Neural progenitor cell (in vitro differentiated cells): ENCODE measurements at places on chromosomes 1 and 21. TPM values are rescaled to one million over a fixed set of nuclear protein-coding genes. Genes with fewer than 3 reads are reported as not detected.
A peak's percentile ranks its signal among the peaks of the same experiment; 100 is the strongest.

DNA sequence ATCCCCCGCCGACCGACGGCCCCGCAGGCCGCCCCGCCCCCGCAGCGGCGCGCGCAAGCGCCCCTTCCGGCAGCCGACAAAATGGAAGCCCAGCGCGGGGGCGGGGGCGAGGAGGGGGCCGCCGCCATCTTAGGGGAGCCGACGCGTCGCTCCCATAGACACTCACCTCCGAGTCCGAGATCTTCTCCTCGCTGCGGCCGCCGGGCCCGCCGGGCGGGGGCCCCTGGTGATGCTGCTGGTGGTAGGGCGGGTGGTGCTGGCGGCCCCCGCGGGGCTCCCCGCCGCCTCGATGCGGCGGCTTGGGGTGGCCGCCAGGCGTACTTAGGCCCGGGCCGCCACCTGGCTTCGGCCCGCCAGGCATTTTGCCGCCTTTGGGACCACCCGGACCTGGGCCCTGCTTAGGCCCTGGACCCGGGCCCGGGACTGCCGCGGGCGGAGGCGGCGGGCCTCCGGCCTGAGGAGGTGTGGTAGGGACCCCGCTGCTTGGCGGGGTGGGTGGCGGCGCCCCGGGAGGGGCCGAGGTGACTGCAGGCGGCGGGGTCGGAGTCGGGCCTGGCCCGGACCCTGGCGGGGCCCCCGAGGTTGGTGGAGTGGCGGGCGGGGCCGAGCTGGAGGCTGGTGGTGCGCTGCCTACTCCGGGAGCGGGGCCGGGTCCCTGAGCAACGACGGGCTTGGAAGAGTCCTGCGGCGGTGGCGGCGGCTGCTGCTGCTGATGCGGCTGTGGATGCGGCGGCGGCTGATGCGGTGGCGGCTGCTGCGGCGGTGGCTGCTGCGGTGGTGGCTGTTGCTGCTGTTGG lies 691 bp downstream of the SFPQ start:
- DNase-seq = peak; percentile 95

CLIC6 gene
- 0.12 and 0.15 TPM in 2 replicates for total RNA-seq

- no peak for DNase-seq
Measured at GRCh38 chr1:109714661-109715372, 2.8 kb downstream of the GSTM5 start.

ICOSLG gene
- total RNA-seq = 0.22 and 0.25 TPM in 2 replicates

GRCh38 chr1:244680667-244681066 lies 27.7 kb downstream of the DESI2 start:
- no peak for DNase-seq

GRCh38 chr1:210328032-210328745 lies 513 bp upstream of the HHAT start:
- DNase-seq = no peak

DNA sequence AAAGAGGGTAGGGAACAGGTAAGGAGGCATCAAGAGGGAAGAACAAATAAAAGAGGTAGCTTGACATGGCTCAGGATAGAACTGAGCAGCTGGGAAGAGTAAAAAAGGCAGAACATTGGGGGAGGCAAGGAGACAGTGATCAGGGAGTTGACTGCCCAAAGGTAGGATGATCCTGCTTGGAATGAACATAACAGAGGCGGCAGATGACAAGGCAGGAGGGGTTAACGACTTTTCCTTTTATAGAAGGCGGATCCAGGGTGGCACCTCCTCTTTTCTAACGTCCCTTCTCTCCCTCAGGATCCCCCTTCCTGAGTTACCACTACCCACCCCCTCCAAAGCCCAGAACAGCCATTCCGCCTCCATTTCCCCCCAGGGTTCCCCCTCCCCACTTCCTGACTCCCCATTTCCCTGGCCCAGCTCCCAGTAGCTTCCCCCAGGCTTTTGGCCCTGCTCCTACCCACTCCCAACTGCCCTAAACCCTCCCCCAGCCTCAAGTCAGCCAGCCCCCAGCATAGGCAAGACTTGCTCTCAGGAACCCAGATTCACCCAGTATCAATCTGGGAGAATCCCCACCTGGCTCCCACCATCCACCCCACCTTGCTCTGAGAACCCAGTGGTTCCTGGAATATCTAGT lies 769 bp upstream of the ADAMTS4 start:
- DNase-seq = no peak

DNA sequence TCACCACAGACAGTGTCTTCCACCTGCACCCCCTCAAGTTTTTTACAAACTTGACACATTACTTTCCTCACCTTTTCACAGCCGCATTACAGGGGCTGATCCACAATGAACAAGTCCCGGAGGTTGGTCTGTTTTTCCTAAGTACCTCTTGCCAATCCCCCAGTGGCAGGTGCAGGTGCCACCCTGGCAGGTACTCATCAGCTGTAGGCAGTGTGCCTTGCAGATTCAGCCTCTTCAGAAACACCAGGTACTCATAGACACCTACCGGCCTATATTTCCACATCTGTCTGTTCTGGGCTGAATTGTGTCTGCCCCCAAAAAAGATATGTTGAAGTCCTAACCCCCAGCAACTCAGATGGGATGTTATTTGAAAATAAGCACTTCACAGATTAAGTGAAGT lies 81.4 kb upstream of the CNIH3 start:
- no peak for DNase-seq

DMRTA2 gene
- total RNA-seq = 0.46 TPM in 1 of 2 replicates, not detected in the other

GRCh38 chr1:54936791-54937190 lies 43.6 kb upstream of the TMEM61 start:
- DNase-seq = no peak

DNA sequence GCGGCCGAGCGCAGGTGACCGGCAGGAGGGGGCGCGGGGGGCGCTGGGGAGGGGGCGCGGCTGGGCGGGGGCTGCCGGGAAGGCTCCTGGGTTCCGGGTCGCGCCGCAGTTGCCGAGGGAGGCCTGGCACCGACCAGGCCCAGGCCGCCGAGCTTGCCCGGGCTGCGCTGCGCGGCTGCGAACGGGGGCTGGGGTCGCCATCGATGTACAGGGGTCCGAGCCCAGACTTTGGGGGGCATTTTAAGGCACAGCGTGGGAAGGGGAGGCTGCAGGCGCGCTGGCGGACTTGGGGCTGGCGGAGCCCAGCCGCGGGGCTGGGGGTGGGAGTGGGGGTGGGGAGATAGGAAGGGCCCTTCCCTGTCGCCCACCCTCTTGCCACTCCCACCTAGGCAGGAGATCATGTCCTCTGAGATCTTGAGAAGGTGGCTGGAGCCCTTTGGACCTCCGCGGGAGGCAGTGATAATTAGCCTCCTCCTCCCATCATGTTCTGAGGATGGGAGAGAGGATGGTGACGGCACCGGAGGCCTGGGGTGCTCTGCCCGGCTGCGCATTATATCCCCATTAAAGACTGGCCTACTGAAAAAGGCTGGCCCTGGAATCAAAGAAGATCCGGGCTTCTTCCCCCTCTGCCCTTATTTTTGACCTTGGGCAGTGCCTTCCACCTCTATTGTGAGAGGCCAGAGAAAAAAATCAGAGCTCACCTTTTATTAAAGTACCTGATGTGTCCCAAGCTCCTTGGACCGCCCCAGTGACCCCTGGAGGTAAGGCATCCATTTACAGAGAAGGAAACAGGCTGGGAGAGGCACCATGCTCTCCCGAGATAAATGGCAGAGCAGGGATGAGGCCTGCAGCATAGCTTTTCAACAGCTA lies 497 bp downstream of the FBXO44 start:
- peak; percentile 28 for DNase-seq

ZBTB8A gene
- total RNA-seq = 10.4 and 15.9 TPM in 2 replicates

DNA sequence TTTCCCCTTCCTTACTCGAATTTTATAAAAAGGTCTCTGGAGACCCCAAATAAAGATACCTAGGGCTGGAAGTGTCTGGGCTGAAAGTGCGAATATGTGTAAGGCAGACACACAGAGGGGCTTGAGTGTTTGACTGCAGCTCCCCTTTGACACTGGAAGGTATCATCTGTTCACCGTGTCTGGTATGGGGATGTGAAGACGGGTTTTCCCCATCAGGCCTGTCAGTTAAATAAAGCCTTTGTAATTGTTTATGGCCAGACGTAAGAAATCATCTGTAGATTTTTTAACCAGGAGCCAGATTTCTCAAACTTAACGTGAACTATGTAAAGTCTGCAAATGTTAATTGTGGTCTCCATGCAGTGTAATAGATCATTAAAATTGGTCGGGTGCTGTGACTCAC lies 1173.4 kb downstream of the AMY1C start:
- no peak for DNase-seq

FAM163A gene
- total RNA-seq = 0.11 and 0.40 TPM in 2 replicates

GRCh38 chr1:199020051-199020450 lies 381.2 kb downstream of the PTPRC start:
- DNase-seq = no peak

GRCh38 chr1:230328342-230329015 lies 97.7 kb downstream of the PGBD5 start:
- no peak for DNase-seq

GRCh38 chr1:211643324-211644212 lies 31.9 kb downstream of the NEK2 start:
- DNase-seq = peak; percentile 19

DNA sequence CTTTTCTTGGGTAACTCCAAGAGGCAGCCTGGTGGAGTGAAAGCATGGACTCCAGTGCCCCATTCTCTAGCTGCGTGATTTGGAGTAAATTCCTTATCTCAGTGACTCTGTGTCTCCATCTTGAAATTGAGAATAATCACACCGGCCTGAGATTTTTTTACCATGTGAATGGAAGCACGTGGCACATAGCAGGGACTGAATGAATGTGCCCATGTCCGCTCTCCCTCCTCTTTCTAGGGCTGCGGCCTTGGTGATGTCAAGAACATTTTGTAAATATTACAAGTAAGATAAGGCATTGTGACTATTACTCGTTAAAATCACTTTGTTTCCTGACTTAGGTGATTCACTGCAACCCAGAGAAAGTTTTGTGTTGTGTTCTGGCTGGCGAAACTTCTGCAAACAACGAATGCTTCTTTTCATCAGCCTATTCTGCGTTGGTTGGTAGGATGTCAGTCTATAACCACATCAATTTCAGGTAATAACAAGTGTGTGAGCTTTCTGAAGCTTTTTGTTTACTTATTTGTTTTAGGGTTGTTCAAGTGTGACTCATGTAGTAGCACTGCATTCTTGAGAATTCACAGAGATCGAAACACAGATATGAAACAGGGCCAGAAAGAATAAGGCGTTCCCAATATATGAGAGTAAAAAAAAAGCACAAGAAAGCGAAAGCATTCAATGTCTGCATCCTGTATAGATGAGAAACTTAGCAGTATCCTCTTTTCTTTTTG lies 135.7 kb upstream of the SLC45A1 start:
- DNase-seq = no peak

GRCh38 chr1:234848972-234849649 lies 239.1 kb upstream of the IRF2BP2 start:
- DNase-seq = no peak

NBPF20 gene
- total RNA-seq = 0.37 and 0.68 TPM in 2 replicates

SPRR2B gene
- not detected in 2 replicates for total RNA-seq

PAX7 gene
- total RNA-seq = 0.06 and 0.46 TPM in 2 replicates

TPM3 gene
- 408 and 596 TPM in 2 replicates for total RNA-seq

GRCh38 chr21:43193088-43193650 lies 24.4 kb downstream of the CRYAA start:
- DNase-seq = no peak

BMP8B gene
- total RNA-seq = 0.24 and 0.28 TPM in 2 replicates

GRCh38 chr1:212544110-212544509 lies 64.5 kb upstream of the ATF3 start:
- DNase-seq = no peak

TACSTD2 gene
- 0.28 TPM in 1 of 2 replicates, not detected in the other for total RNA-seq

GRCh38 chr21:34215501-34215900 lies 142.1 kb downstream of the MRPS6 start:
- DNase-seq = no peak

DNA sequence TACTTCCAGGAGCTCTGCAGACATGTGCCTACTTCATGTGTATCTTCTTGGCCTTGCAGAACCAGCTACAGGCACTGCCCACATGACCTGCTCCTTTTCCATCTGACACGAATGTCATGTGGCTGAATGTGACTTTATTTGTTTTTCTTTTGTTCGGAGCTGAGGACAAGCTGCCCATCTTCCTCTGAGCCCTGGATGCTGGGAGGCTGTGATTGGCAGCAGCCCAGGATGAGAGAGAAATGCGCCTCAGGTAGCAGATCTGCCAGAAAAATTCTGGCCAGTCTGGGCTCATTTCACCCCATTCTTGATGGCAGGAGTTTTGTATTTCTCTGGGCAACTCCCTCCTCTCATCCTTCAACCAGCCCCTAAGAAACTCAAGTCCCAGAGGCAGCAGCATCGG lies 372.0 kb downstream of the RPS6KC1 start:
- DNase-seq = no peak

RORC gene
- total RNA-seq = not detected in 2 replicates

DNA sequence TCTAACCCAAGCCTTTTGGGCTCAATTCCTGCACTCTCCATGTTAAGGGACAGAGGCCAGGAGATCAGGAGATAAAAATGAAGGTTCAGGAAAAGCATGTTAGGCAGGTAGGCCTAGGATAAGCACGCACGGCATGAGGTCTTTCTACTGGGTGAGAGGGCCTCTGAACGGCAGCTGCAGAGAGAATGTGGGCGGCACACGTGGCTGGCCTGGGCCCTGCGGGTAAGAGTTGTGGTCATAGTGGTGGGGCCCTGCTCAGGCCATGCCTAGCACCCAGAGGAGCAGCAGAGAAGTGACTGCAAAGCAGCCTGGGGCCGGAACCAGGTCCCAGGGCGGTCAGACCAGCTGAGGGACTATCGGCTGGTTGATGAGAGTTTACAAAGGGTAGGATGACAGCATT lies 7.5 kb upstream of the FOXO6 start:
- peak; percentile 4 for DNase-seq

FMO4 gene
- total RNA-seq = 3.9 and 8.3 TPM in 2 replicates

DNA sequence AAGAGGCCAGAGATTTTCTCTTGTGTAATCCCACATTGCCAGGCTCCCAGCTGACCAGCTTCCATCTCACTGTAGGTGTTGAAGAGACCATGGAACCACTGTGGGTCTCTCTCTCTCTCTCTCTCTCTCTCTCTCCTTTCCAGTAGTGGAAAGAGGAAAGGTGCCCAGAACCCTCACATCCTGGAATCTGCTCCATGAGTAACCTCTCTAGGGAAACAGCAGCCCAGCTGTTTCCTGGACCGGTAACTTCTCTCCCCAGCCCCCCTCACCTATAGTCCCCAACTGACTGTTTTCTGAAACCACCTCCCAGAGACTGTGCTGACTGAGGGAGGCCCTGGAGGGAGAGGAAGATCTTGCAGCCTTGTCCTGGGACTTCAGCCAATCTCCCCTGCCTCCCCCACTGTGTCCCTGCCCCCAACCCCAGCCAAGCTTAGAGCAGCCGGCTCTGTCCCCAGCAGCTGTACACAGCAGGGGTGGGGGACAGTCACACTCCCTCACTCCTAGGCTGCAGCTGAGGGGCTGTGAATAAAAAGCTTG lies 20.6 kb upstream of the SLC45A3 start:
- DNase-seq = peak; percentile 72

DNA sequence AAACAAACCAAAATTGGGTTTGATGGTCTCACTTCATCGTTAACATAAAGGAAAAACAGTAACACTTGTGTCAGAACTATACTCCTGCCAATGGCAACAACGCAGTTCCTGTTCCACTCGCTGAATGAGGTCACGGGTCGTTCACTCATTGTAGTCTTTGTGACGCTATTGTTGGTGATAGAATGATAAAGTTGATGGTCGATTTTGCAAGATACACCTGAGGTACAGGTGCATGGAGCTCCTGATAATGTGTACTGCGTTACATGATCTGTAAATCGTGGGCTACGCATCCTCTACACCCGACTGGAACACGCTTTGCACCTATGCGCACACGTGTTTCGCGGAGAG lies 391 bp upstream of the CENPS start:
- DNase-seq = no peak

ATP6V1G3 gene
- not detected in 2 replicates for total RNA-seq

OR2L5 gene
- total RNA-seq = not detected in 2 replicates
